ENCODE measurements at places on chromosomes 12 and 14.

DNA sequence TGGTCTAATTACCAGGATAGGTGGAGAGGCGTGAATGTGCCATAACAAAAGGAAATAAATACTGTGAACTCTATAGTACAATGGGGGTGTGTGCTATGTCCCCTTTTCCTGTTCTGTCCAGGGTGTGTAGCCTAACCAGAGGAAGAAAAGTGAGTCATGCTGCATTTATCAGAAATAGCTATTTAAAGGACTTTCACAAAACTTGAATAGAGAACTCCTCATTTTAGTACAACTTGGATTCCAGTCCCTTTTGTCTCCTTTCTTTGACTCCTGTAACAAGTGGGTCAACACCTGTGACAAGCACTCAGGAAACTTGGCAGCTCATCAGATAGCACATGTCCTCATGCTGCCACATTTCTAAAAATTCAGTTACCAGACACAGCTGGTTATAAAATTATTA, 123.4 kb downstream of the CCDC91 start:
- DNase-seq: no peak

- DNase-seq: no peak
These were observed 497.9 kb downstream of the EGLN3 start for GRCh38 chr14:33452995-33453394.

DNA sequence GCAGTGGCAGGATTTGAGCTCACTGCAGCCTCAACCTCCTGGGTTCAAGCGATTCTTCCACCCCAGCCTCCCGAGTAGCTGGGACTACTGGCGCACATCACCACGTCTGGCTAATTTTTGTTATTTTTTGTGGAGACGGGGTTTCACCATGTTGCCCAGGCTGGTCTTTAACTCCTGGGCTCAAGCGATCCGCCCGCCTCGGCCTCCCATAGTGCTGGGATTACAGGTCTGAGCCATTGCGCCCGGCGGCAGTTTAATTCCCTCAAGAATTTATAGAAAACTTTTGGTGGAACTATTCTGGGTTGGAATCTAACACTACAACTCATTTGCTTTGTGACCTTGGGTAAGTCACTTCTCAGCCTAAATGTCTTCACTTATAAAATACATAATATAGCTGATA, 1.8 kb upstream of the SP1 start:
- DNase-seq: no peak

DNA sequence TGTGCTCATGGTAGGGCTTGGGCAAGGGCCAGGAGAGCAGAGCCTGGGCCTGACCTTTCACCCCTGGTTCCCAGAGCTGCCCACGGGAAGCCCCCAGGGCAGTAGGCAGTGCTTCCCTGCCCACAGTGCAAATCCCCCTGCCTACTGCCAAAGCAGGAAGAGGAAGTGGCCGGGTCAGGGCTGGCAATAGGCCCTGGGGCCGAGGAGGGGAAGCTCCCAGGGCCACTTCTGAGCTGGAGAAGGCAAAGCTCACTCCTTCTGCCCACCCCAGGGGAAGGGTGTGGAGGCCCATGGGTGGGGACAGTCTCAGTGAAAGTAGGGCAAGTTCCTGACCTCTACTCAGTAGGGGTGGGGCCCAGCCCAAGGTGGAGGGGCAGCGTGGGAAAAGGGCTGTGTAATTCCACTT, 5.4 kb upstream of the NR4A1 start:
- no peak for DNase-seq

- no peak for DNase-seq
These were observed 380.7 kb upstream of the SYT1 start for GRCh38 chr12:78483767-78484315.

DNA sequence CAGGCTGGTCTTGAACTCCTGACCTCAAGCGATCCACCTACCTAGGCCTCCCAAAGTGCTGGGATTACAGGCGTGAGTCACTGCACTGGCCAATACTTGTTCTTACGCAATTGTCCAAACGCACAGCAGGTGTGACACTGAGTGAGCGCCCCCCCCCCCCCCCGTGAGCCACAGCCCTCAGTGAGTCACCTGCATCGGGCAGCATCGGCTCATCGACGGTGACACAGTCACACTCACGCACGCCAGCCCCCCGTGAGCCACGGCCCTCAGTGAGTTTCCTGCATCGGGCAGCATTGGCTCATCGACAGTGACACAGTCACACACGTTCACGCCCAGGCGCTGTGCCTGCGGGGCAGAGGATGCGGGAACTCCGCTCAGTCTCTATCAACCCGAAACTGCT, 42.5 kb downstream of the GALNT9 start:
- DNase-seq: no peak

GRCh38 chr14:42911642-42912041, 1305.0 kb downstream of the LRFN5 start:
- DNase-seq: no peak

DNA sequence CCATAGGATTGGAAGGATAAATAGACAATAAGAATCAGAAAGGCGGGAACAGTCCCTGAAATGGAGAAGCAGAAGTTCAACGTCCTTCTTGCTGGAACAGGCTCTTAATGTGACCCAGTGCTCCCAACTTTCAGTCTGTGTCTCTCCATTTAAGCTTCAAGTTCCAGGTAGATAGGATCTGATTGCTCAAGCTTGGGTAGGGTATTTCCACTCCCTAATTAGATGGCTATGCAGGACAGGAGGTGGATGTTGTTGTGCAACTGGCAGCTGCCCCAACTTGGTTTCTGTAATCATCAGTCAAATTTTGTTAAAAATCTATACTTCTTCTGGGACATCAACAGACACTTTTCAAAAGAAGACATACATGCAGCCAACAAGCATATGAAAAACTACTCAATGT, 266.2 kb downstream of the C12orf75 start:
- no peak for DNase-seq

GRCh38 chr14:49960453-49960852, 67.6 kb downstream of the ARF6 start:
- no peak for DNase-seq

DNA sequence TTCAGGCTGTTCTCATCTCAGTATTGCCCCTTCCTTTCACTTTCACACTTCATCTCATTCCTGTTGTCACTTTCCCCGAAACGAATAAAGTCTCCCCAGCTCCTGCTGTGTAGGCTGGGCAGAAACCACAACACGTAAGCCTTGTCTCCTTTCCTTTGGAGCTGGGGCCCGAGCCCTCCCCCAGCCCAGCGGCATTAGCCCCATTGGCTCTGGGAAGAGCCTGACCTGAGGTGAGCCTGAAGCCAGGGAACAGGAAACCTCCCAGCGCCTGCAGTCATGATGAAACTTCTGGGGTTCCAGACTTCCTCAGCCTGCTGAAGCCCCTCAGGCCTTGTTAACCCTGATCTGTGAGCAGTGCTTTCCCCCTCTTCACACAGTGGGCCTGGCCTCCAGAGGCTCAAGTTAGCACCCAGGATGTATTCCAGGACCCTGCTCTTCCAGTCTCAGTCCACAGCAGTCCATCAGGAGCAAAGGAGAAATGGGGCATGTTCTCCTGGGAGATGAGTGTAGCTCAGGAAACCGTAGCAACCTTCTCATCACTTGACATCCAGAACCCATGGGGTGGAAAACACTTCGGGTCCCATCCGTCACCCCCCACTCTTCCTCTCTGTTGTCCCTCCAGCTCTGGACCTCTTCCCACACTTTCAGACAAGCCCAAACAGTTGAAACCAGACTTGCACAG, 21.8 kb downstream of the VASH1 start:
- no peak for DNase-seq

- DNase-seq: no peak
These were observed 23.6 kb upstream of the RDH16 start for GRCh38 chr12:56980941-56981530.

GRCh38 chr12:6962285-6963015, 8.0 kb downstream of the PHB2 start:
- DNase-seq: no peak

- DNase-seq: no peak
These were observed 126.2 kb downstream of the IPO8 start for GRCh38 chr12:30569426-30569825.

DNA sequence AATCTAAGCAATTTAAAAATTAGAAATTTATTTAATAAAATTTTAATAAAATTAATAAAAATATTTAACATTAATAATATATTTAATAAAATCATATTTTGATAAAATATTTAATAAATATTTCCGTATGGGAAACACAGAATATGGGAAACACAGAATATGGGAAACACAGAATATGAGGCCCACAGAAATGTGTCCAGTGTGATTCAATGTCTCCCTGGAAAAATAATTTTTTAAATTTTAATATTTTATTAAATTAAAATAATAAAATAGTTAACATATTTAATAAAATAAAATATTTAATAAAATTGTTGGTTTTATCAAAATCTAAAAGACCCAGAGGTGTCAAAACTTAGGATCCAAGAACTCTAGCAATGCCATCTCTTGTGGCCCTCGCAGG, 186.4 kb downstream of the TMEM132D start:
- no peak for DNase-seq

- no peak for DNase-seq
These were observed 30.8 kb downstream of the TTC7B start for GRCh38 chr14:90785471-90785870.

- no peak for DNase-seq
These were observed 16.8 kb upstream of the SDR39U1 start for GRCh38 chr14:24459331-24459730.

DNA sequence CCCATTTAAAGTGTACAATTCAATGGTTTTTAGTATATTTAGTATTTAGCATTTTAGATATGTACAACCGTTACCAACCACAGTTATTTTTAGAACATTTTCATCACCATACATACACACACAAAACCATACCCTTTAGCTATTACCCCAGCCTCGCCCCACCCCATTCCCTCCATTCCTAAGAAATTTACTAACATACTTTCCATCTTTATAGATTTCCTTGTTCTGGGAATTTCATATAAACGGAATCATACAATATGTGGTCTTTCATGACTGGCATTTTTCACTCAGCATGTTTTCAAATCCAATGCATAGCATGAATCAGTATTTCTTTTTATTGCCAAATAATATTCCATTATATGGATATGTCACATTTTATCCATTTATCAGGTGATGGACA, 101.5 kb downstream of the TAOK3 start:
- no peak for DNase-seq

DNA sequence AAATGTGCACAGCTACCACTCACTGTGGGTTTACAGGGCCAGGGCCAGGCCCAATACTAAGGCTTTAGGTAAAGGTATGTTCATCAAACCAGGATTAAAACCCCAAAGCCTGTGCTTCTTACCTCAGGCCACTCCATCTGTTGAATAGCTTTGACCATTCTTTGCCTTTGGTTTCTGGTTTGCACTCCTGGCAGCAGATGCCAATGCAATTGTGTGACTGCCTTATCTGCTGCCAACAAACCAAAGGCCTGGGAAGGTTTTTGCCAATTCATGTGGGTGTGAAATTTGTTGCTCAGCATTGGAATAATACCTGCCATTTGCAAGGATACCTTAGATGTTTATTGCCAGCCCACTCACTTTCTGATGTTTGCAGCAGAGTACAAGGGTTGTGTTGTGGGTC, 221.6 kb downstream of the C12orf75 start:
- DNase-seq: no peak

- DNase-seq: no peak
These were observed 386.0 kb downstream of the BCAT1 start for GRCh38 chr12:24562771-24563431.

DNA sequence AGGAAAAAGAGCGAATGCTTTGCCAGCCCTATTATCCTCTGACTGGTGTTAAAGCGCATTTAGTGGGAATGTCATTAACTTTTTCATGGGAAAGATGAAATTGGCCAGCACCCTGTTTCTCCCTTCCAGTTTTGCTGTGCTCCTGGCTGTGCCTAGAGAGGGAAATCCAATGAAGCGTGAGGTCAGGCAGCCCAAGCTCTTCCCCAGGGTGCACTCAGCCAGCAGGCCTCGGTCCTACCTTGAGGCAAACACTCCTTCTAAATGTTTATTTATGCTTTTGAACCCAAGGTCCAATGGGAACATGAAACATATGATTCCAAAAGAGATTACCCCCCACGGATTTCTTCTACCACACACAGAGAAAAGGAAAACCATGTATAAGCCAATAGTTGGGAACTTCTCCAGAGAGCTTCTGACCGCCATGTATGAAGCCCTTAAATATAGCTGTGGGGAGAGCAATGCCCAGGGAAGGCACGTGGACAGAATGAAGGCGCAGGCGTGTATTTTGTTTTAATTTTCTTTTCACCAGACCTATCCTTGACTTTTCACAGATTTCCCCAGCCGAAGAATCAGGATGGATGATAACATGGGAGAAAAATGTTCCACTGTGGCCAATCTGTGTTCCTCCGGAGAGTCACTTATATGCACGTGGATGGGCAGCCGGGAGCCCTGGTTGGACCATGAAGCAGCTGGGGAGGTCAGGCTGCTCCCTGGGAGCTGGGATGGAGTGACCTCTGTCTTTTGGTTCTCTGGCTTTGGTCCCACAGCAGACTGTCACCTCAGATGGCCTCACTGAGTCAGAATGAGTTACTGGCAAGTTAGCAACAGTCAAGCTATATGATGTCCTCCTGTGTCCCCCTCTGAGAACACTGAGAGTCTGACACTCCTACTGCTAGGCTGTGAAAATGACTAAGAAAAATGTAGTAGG, 37.3 kb downstream of the GPR135 start:
- DNase-seq: no peak

DNA sequence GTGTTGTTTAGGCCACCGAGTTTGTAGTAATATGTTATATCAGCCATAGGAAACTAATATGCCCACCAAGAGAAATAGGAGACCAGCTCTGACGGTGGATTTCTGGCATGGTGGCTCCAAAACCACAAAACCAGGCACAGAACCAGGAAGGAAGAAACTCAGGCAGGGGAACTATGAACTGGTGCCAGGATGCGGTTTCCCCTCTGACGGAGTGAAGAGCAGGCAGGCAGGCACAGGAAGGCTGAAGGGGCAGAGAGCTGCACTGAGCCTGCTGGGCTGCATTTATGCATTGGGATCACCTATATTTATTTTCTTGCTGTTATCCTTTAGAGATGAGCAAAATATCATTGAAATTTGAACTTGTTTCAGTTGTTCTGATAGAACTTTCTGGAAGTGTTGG, 479.4 kb downstream of the VRK1 start:
- DNase-seq: no peak

DNA sequence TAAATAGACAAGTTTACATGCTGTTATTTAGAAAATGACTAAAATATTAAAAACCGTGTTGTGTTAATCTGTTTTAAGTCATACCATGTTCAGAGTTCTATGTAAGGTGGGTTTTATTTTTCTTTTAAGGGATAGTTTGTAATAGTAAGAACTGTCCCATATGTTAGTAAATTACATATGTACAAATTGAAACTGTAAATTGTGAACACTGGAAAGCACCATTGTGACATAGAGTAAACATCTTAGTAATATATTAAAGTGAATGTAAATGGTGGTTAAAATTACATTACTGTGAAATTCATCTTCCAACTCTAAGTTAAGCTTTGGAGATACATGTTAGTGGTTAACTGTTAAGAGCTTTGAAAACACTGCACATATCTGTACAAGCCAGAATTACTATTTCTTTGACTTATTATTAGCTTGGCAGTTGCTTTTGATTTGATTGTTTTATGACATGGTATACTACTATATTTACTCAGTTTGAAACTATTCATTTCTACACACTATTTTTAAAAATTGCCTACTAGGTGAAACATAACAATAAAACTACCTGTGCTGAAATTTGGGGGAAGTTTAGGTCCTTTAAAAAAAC, 27.4 kb upstream of the DIP2B start:
- no peak for DNase-seq

Measured in activated gamma-delta T cell (primary cell).